Esophagus squamous epithelium (tissue), 5 donors: ENCODE measurements at places on chromosomes 4 and X.

DNA sequence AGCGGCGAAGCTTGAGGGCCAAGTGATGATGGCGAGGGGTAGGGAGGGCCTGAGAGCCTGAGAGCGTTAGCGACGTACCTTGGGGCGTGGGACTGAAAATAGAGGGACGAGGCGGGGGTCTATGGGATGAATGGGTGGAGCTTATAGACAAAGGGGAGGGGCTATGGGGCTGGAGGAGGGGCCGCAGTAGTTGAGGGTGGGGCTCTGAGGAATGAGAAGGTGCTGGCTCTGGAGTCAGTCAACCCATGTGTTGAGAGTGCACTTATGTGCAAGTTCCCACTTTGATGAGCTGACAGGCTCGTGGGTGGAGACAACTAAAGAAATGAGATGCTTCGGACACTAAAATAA is 488 bp downstream of the TBC1D25 start:
- H3K36me3 ChIP-seq = no peaks in the 10 kb centered on the region
- no peak for DNase-seq
- H3K4me3 ChIP-seq = peak overlapping the region; percentile 81
- no peaks in the 10 kb centered on the region for H3K27me3 ChIP-seq
- peaks cover 6% of the 10 kb centered on the region for H3K4me1 ChIP-seq
- peak overlapping the region; percentile 95 for H3K27ac ChIP-seq

GRCh38 chrX:154028502-154029184 is 8.9 kb upstream of the IRAK1 start:
- no peak overlapping the region for H3K27ac ChIP-seq
- no peak overlapping the region for H3K4me3 ChIP-seq
- H3K4me1 ChIP-seq = peaks cover 25% of the 10 kb centered on the region
- no peaks in the 10 kb centered on the region for H3K27me3 ChIP-seq
- DNase-seq = no peak
- peaks cover 61% of the 10 kb centered on the region for H3K36me3 ChIP-seq

DNA sequence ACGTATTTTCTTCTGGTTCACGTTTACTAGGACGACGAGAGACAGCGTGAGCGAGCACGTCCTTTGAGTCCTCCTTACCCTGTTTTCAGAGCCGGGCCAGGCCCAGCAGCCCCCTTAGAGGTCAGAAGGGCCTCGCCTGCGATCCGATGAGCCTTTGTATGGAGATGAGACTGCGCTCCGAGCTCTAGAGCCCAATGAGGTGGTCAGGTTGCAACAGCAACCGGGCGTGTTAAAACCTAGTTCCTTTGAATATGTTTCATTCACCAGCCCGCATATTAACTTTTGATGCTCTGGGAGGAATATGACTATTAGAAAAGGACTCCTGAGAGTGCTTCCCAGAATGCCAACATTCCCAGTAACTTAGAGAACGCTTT is 55.6 kb upstream of the TADA2B start:
- H3K4me1 ChIP-seq = peaks cover 53% of the 10 kb centered on the region
- DNase-seq = no peak
- H3K27ac ChIP-seq = peak overlapping the region; percentile 95
- H3K36me3 ChIP-seq = no peaks in the 10 kb centered on the region

DNA sequence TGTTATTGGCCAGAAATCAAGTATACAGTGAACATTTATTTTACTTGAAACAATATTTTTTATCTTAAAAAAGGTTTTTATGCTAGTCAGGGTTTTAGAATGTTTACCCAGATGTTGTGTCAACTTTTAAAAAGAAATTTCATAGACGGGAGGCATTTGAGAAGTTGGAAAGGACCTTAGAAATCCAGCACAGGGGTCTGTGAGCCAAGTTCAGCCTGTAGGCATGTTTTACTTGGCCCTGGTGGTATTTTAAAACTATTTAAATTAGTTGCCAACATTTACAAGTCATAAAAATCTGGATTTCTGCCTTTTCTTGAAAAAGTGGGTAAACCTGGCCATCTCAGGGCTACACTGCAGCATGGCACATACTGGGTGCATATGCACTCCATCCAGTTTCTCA is 25.5 kb upstream of the FHL1 start:
- no peak overlapping the region for H3K4me3 ChIP-seq
- no peaks in the 10 kb centered on the region for H3K4me1 ChIP-seq
- no peak for DNase-seq
- no peaks in the 10 kb centered on the region for H3K27me3 ChIP-seq

- DNase-seq = no peak
- H3K27ac ChIP-seq = no peak overlapping the region
- no peaks in the 10 kb centered on the region for H3K4me1 ChIP-seq
- no peaks in the 10 kb centered on the region for H3K27me3 ChIP-seq
- H3K4me3 ChIP-seq = no peak overlapping the region
These were observed 124.0 kb downstream of the PRDM5 start for GRCh38 chr4:120798570-120798969.

DNA sequence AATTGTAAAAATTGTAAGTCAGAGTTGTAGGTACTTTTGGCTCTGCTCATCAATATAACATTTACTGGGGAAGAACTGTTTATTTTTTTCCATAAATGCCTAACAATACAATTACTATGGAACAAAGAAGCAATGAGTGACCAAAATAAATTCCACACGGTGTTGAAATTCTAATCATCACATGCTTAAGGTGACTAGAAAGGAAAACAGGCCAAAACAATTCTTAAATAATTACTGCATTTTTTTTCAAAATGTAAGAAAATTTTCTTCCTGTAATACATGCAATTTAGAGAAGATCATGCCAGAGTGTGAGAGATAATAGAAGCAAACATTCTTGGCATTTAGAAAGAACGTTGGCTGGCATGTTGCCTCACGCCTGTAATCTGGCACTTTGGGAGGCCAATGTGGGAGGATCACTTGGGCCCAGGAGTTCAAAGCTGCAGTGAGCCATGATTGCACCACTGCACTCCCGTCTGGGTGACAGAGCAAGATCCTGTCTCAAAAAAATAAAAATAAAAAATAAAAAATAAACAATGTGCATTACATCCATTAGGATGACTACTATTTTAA is 22.5 kb downstream of the C4orf46 start:
- H3K27me3 ChIP-seq = no peaks in the 10 kb centered on the region
- DNase-seq = no peak

DNA sequence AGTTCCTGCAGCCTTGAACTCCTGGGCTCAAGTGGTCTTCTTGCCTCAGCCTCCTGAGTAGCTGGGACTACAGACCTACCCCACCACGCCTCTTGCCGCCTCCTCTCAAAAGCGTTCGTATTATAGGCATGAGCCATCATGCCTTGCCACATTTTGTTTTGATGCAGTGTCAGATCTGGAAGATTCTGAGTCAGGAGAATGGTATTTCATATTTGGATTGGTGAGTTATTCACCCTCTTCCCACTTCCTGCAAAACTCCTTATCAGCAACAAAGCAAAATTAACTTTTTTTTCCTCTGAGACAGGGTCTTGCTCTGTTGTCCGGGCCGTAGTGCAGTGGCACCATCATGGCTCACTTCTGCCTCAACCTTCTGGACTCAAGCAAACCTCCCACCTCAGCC is 29.6 kb downstream of the REST start:
- peaks cover 2% of the 10 kb centered on the region for H3K4me1 ChIP-seq
- no peak overlapping the region for H3K27ac ChIP-seq
- H3K4me3 ChIP-seq = no peak overlapping the region

DNA sequence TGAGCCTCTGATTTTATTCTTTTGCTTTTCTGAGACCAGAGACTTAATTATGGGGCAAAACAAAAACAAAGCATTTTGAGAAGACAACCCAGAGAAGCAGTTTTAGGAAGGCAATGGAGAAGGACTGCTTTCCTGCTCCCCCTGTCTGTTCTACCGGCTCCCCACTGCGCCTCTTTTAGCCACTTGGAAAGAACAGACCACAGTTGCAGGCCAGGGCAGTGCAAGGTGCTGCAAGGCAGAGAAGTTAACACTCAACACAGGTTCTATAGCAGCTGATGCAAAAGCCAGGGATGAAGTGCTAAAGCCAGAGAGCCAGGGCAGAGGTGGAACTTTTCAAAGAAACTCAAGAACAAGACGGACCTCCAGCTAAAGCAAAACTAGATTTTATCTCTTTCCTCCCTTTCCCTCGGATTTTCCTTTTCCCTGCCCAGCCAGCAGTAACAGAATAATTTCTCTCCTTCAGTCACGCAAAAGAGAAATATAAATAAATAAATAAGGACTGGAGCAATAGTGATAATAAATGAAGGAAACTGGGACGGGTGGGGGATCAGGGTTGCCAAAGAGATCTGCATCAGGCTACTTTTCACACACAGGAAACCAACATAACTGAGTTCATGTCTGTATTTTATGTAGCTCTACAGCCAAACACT is 10.4 kb downstream of the SH3RF1 start:
- no peak for DNase-seq
- H3K4me3 ChIP-seq = no peak overlapping the region
- no peaks in the 10 kb centered on the region for H3K36me3 ChIP-seq
- H3K4me1 ChIP-seq = peaks cover 36% of the 10 kb centered on the region
- H3K27ac ChIP-seq = no peak overlapping the region
- no peaks in the 10 kb centered on the region for H3K27me3 ChIP-seq

DNA sequence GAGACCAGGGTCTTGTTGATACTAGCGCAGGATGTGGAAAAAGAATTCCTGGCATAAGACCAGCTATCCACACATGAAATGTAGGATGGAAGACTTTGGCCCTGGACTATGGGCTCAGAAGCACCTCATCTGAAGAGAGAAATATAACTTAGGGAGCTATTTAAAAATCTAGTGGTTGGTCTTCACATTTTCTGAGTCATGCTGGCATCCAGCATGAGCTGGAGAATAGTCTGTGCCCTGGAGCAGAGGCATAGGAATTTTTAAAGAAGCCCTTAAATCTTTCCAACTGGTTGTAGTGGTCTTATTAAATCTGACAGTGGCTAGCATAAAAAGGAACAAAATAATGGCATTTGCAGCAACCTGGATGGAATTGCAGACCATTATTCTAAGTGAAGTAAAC is 86.3 kb downstream of the SMARCA5 start:
- H3K27me3 ChIP-seq = no peaks in the 10 kb centered on the region
- no peaks in the 10 kb centered on the region for H3K36me3 ChIP-seq
- no peak overlapping the region for H3K27ac ChIP-seq
- H3K4me1 ChIP-seq = no peaks in the 10 kb centered on the region
- DNase-seq = no peak

- no peaks in the 10 kb centered on the region for H3K36me3 ChIP-seq
- H3K27ac ChIP-seq = no peak overlapping the region
- DNase-seq = no peak
- H3K27me3 ChIP-seq = no peaks in the 10 kb centered on the region
- H3K4me3 ChIP-seq = no peak overlapping the region
These were observed 35.9 kb upstream of the STK26 start for GRCh38 chrX:131987252-131987651.

- H3K27me3 ChIP-seq = no peaks in the 10 kb centered on the region
- peaks cover under 1% of the 10 kb centered on the region for H3K36me3 ChIP-seq
- DNase-seq = no peak
- no peak overlapping the region for H3K4me3 ChIP-seq
These were observed 25.0 kb downstream of the TACC3 start for GRCh38 chr4:1746265-1746691.

GRCh38 chr4:101103381-101104142 is 243.8 kb downstream of the PPP3CA start:
- H3K36me3 ChIP-seq = peaks cover 14% of the 10 kb centered on the region
- H3K27ac ChIP-seq = peak overlapping the region; percentile 45
- peaks cover 3% of the 10 kb centered on the region for H3K4me1 ChIP-seq
- H3K27me3 ChIP-seq = no peaks in the 10 kb centered on the region

DNA sequence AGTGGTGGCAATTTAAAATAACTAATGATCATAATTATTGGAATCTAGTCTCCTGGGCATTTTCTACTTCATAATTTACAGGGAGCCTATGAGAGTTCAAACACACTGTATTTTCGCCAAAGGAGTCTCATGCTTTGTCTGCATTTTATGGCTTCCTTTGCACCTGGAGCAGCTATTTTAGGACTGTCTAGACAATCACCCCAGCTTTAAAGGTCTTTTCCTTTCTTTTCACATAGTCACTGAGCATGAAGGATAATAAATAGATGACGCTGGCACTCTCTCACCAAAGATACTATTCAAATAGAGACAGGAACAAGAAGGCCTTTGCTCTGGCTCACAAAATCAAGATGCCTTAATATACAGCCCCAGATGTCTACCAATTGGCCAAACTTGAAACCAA is 43.0 kb downstream of the AMELX start:
- no peak overlapping the region for H3K4me3 ChIP-seq
- no peak overlapping the region for H3K27ac ChIP-seq
- no peak for DNase-seq
- H3K36me3 ChIP-seq = no peaks in the 10 kb centered on the region

DNA sequence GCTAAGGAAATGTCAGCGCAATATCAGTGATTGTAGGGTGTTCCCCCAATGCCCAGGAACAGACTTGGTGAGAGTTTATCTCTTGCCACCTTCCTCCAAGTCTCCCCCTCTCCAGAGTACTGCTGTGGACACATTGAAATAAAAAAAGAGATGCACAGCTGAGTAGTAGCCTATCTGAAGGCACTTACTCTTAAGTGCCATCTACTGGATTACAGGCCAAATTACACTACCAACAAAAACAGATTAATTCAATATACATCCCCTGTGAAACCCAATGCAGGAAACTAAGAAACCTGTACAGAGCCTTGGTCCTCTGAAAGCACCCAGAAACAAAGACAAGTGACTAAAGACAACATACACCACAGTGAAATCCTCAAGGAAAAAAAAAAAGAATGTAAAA is 460.3 kb downstream of the ZIC3 start:
- H3K4me3 ChIP-seq = no peak overlapping the region
- no peak overlapping the region for H3K27ac ChIP-seq
- H3K27me3 ChIP-seq = no peaks in the 10 kb centered on the region
- no peaks in the 10 kb centered on the region for H3K36me3 ChIP-seq
- H3K4me1 ChIP-seq = no peaks in the 10 kb centered on the region

DNA sequence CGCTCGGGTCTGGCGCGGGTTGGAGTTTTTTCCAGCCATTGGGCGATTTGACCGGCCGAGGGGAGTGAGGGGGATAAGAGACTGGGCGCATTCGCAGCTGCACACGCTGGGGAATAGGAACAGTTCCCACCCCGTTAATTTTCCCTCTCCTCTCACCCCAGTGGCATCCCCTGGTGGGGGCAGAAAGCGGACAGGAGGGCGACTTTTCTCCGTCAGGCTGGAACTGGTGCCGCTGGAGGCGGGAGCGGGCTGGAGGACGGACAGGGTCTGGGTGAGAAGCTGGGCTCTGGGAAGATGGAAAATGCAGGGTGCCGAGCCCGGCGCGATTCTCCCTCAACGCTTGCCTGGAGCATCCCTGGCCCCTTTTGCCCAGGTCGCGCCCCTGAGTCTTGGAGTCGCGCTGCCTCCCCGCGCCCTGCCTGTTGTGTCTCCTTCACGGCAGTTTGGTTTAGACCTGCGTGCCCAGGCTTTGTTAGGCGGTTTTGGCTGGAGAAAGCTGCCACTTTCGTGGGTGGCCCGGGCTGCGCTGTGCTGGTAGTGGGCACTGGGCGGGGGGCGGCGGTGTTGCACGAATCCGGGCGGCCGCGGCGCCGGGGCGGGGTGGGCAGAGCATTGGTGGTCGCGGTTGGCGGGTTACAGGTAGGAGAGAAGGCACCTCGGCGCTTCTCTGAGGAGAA is 2.0 kb downstream of the ADGRL3 start:
- H3K27ac ChIP-seq = peak overlapping the region; percentile 5
- H3K4me1 ChIP-seq = peaks cover 26% of the 10 kb centered on the region
- no peak for DNase-seq
- no peaks in the 10 kb centered on the region for H3K36me3 ChIP-seq
